Gastrocnemius medialis (tissue), 4 donors: ENCODE measurements at places on chromosomes 1 and 21. TPM values are rescaled to one million over a fixed set of nuclear protein-coding genes. Genes with fewer than 3 reads are reported as not detected.

The ZBTB8B gene
- not detected for total RNA-seq

The GJC2 gene
- not detected for total RNA-seq

The HES2 gene
- total RNA-seq: not detected

The DMRTA2 gene
- not detected for total RNA-seq

The KCNAB2 gene
- 2.8 TPM for total RNA-seq

The TMOD4 gene
- total RNA-seq: 315 TPM

The ETV3L gene
- total RNA-seq: not detected

- no peak for DNase-seq
Observed at GRCh38 chr1:10629091-10629815, 154.5 kb downstream of the PEX14 start.

DNA sequence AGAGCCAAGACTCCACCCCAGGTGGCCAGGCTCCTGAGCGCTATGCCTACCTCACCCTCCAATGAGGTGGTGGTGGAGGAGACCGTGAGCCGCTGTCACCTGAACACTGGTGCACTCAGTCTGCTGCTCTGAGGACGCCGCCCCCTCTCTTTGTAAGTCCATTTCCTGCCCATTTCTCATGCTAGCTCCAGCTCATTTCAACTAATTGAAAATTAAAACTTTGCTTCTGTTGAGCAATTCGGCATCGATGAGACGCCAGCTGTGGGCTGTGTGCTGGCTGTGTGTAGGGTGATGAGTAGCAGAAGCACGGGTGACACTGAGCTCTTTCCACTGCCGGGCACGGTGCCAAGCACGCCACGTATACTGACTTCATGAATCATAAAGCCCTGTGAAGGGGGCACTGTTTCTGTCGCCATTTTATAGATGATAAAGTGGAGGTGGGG, 11.2 kb downstream of the TNFRSF1B start:
- no peak for DNase-seq

DNA sequence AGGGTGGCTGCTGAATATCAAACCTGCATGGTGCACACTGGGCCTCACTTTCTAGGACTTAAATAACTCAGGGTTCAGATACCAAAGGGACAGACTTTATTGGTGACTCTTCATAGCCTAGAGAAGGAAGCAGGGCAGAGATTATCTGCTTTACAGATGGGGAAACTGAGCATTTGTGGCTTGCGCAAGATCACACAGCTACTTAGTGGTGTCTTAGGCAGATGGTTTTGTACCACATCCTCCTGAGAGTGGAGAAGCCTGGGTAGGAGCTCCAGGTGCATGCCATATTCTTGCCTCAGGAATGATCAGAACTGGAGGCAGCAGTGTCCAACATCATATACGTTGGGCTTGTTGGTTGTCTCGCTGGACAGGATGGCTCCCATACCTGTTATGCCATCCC, 6.8 kb upstream of the DPH2 start:
- DNase-seq: no peak

DNA sequence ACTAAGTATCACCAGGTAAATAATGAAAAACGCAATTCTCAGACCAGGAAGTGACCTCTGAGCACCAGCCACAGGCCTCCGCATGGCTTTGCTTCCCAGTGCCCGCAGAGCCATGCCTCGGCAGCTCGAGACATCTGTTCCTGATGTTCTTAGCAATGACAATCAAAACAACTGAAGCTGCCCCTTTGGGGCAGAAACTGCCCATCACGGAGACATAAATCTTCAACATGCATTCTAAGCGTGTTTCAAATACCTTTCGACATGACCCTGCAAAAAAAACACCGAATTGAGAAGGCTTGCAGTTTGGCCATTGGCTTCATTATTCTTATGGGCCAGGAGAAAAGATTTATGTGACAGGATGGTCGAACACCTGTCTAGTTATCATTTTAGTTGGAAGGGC, 5.8 kb upstream of the RAP1GAP start:
- no peak for DNase-seq

DNA sequence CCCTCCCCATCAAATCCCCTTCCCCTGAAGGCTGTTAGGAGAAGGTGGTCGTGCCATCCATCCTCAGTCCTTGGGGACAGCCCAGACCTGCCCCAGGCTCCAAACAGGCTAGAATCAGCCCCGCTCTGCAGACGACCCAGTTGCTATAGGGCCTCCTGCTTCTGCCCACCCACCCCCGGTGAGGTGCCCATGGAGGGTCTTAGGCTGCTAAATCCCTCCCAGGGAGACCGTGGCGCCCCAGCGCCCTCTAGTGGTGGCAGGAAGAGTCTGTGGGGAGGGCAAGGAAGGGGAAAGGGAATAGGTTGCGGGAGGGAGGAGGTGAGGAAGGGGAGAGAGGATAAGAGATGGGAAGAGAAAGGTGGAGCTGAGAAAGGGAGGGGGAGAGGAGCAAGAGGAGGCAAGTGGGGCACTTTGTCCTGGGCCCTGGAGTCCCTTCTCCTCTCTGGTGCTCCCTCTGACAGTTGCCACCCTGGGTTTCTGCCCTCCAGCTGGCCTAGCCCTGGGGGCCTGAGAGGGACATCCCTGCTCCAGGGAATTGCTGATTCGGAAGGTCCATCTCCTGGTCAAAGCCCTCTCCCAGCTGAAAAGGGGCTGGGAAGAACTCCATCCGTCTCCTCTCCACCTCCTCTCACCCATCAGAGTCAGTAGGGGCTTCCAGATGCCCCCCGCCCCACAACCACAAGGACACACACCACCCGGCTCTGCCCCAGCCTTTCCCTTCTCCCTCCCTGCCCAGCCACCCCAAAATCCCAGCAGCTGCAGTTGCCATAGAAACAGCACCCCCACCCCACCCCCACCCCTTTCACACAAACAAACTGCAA, 55.4 kb downstream of the CAMK2N1 start:
- DNase-seq: no peak

DNA sequence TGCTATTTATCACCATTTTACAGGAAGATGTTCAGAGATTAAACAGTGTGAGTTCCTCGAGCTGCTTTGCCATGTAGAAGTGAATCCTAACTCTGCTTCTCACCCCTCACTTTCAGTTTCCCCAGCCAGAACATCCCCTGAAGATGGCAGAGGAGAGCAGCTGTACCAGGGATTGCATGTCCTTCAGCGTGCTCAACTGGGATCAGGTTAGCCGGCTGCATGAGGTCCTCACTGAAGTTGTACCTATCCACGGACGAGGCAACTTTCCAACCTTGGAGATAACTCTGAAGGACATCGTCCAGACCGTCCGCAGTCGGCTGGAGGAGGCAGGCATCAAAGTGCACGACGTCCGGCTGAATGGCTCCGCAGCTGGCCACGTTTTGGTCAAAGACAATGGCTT, 16.9 kb downstream of the TENT5C start:
- peak; percentile 46 for DNase-seq

GRCh38 chr1:245345191-245345884, 190.6 kb downstream of the KIF26B start:
- no peak for DNase-seq

- no peak for DNase-seq
Observed at GRCh38 chr1:232743999-232744398, 61.2 kb upstream of the MAP10 start.

GRCh38 chr1:87795615-87796337, 467.1 kb downstream of the LMO4 start:
- DNase-seq: no peak

DNA sequence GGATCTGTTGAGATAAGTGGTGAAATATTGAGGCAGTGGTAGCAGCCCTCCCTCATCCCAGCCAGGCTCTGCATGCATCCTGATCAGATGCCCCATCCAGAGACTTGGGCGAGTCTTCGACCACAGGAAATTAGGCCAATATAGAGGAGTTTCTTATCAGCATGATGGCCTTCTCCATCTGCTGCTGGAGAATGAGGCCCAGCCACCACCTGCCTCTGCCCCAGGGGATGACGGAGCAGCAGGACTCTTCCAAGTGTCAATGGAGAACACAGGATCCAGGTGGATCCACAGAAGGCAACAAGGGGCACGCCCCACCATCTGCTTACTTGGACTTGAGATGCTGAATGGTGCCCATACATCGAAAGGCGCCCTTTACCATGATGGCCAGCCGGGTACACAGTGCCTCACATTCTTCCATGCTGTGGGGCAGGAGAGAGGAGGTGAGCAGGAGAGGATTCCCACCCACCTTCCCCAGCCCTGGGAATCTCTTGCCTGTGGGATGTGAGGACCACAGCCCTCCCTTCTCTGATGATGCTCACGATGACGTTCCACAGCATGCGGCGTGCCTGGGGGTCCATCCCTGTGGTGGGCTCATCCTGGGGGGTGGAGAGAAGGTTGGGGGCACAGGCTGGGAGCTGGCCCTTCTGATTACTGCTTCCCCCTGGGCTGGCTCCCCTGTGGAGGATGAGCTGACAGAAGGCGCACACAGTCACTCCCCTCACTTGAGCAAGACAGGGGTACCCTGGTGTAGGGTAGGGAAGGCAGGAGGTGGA, 91.5 kb upstream of the GCLM start:
- no peak for DNase-seq

- no peak for DNase-seq
Observed at GRCh38 chr1:209710093-209710492, 5.4 kb downstream of the HSD11B1 start.
